ENCODE measurements at places on chromosomes 3 and 15.

- DNase-seq: peak; percentile 85
Observed at GRCh38 chr3:13046569-13047274, 26.5 kb downstream of the IQSEC1 start.

DNA sequence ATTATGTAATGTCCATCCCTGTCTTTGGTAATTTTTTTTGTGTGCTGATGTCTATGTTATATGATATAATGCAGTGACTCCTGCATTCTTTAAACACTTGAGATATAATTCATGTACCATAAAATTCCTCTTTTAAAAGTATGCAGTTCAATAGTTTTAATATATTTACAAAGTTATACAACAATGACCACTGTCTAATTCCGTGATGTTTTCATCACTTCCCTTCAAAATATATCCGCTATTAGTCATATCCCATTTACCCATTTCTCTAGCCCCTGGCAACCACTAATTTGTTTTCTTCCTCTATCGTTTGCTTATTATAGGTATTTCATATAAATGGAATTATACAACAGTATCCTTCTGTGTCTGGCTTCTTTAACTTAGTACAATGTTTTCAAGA, 64.9 kb upstream of the SUCLG2 start:
- no peak for DNase-seq

DNA sequence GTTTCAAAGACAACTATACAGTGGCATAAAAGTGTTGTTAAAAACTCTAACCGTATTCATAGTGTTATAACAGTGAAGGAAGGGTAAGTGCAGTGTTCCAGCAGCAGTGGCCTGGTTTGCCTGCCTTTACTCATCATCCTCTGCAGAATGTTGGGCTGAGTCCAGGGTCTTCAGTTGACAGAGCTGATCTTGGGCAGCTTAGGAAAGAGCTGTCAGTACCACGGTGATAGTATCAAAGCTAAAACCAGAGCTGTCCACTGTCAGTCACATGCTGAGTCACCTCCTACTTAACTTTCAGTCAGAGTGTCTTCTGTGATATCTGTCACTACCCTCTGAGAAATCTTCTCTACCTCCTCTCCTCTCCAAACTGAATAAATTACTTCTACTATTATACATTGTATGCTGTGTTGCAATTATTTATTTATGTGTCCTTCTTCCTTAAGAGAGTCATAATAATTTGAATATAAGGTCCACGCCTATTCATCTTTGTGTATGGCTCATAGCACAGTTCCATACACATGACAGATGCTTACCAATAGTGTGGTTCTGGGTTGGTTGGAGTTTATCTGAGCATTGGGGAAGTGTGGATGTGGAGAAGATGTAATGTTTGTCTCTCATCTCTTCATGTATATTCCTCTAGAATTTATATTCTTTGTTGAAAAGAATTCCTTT, 242.1 kb downstream of the ZIC1 start:
- no peak for DNase-seq

DNA sequence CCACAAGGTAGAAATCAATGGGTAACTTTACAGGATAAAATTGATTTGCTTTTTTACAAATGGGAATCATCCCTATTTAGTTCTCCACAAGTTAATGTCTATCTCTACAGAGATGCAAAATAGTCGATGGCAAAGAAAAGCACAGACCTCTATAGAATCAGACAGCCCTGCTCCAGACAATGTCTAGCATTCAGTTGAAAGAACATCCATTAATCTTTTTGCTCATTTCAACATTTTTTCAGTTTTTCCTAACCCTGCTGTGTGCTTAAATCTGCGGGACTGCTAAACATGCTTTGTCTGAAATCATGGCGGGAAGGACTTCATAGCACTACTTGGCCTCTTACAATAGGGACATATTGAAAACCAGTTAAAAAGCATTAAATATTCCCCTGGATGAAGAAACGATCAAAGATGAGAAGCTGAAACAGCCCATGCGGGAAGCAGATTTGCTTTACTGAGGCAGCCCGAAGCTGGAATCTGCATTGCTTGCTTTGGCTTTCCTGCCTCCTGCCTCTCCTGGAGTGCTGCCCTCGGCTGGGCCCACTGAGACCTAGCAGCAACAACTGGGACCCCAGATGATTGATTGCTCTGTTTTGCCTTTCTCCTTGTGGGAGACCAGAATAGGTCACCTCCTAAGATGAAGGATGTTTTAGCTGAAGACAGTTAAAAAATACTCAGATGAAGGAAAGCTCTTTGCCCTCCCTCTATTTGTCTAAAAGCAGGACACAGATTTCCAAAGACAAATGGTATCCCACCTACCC, 38.5 kb upstream of the RASGRP1 start:
- DNase-seq: no peak

- DNase-seq: no peak
Observed at GRCh38 chr3:117117188-117117936, 407.8 kb downstream of the TUSC7 start.

- DNase-seq: no peak
Observed at GRCh38 chr15:28901587-28901980, 15.8 kb downstream of the APBA2 start.

- no peak for DNase-seq
Observed at GRCh38 chr3:145939431-145939830, 221.6 kb downstream of the PLOD2 start.

GRCh38 chr3:8442993-8443650, 58.5 kb upstream of the LMCD1 start:
- DNase-seq: no peak

GRCh38 chr3:143627336-143627735, 220.9 kb downstream of the SLC9A9 start:
- no peak for DNase-seq

DNA sequence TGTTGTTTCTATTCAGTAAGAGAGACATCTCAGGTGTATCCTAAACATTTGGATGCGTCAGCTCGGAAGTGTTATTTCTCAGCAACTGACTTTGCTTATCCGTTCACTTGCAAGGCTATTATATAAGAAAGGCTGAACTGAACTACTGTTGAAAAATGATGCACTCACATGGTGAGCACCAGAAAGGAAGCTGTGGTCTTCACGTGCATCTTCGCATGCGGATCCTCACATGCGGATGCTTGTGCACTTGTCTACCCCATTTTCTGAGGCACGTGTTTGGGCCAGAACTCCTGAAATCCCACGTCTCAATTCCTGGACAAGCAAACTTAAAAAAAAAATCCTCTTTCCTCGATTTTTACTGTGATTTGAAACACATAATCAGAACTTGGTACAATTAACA, 63.2 kb downstream of the PDZRN3 start:
- DNase-seq: no peak

DNA sequence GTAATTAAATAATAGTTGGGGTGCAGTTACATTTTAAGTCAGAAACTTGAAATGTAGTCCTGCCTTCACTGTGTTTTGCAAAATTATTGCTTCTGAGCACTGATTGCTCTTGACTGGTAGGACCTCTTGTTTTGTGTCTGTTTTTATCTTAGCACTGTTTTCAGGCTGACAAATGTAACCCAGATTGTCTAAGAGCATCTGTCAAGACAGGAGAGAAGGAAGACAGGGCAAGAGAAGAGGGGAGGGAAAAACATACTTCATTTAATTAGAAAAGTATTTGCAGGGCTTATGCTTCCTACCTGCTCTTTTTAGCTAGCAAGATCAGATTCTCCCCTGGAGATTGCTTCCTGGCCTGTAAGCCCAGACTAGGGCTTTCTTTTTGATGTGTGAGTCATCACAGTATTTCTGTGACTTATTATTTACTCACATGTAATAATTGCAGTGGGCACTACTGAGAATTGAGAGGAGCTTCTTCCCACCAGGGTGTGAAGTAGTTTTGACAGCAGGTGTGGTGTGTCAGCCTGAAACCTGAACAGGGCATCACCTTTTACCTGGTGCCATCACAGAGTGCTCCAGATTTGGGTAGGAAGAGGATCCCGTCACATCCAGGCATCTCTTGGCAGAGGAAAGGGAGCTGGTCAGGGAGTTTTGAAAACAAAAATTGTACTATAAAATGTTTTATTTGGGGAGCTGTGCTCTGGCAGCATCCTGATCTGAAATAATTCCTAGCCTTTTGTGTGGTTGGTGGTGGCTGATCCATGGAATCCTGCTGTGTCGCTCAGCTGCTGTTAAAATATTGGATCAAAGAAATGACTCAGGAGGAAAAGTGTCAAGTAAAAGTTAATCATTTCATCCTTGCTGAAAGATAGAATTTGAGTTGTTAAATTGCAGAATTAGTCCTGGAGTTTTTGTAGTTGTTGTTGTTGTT, 98.2 kb downstream of the TMEM108 start:
- no peak for DNase-seq

- DNase-seq: no peak
Observed at GRCh38 chr3:197846491-197846890, 55.4 kb downstream of the LRCH3 start.

DNA sequence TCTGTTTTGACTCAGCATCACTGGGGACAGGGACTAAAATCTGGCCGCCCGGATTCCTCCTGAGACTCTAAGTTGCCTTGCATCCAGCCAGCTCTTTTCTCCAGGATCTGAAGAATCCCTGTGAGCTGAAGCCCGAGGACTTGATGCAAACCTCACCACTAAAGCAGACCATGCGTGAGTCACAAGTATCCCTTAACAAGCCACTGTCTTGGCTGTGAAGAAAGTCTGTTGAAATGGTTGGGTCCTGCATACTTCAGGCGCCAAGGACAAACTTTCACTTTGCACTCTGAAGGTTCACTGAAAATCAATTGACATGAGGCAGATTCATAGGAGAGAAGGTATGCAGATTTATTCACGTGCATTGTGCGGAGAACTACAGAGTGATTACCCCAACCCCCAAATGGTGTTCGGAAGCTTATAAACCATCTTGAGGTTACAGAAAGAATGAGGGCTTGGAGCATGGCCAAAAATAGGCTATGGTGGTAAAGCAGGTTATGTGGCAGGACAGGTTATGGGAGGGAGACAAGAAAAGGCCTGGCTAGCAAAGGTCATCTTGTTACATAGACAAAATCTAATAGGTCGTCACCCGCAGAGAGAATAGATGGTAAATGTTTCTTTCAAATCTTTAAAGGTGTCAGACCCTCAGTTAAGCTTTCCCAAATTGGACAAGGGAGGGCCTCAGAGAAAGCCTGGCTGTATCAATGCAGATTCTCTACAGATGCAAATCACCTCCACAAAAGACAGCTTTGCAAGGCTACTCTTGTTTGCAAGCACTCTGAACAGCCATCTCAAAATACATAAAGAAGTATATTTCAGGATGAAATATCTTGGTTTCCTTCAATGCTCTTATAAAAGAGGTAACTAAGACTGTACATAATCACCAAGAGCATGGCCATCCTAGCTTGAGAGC, 126.3 kb upstream of the PLAAT1 start:
- no peak for DNase-seq

DNA sequence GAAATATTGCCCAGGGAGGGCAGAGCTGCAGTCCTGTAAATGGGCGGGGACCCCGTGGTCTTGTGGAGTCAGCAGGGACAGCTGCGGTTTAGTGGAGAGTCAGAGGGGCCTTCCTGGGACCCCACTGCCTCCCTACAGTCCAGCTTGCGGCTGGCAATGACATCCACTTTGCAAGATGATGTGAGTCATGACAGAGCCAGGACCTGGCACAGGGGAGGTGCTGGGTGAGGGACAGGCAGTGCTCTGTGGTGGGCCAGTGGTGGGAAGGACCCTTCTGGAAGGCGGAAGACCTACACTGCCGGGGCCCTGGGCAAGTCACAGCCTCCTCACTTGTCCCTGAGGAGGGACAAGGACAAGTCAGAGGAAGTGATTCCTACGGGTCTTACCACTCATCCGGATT, 17.8 kb downstream of the APBA2 start:
- no peak for DNase-seq

DNA sequence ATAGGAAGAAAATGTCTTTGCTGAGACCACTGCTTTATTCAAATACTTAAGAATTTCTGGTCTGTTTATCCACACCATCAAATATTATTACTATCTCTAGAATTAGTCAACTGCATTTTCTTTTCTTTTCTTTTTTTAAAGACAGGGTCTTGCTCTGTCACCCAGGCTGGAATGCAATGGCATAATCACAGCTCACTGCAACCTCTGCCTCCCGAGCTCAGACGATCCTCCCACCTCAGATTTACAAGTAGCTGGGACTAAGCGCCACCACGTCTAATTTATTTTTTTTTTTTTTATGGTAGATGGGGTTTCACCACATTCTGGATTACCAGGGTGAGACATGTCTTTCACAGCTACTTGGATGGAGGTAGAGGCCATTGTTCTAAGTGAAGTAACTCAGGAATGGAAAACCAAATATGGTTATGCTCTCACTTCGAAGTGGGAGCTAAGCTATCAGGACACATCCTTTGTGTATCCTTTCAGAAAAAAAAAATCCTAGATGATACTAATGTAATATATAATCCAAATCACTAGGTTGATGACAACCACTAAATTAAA, 52.8 kb downstream of the STAG1 start:
- no peak for DNase-seq
